Stimulated activated CD4-positive, alpha-beta T cell treated with anti-CD3 and anti-CD28 coated beads, TNF-alpha, amount 100 ng/mL, for 48 hours (primary cell): ENCODE measurements at places on chromosomes 7 and 10.

DNA sequence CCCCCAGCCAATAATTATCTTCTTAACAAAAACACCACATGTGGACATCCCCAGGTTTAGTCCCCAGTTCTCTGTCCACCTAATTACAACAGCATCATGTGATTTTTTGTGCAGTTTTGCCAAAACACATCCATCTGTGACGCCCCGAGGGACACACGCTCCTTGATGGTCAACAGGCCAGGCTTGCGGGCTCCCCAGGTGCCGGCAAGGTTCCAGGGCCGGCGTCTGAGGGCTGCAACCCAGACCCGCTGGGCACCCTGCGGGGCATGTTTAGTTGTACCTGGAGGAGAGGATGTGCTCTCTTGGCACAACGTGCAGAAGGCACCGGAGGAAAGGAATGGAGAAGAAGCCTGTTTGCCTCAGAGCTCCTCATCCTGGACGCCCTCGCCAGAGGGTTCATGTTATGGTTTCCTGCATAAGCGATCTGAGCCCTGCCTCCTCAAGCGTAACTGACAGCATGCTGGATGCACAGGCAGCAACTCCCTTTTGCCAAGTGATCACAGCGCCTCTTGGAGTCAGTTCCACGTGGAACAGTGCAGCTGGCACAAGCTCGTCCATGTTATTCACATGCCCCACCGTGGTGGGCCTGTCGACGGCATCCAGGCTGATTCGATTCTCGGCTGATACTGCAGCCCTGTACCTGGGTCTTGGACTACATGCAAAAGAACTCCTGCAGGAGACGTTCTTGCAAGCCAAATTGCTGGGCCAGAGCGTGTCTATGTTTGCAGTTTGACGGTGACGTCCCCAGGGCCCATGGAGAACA lies 41.6 kb downstream of the JAKMIP3 start:
- no peak for DNase-seq

DNA sequence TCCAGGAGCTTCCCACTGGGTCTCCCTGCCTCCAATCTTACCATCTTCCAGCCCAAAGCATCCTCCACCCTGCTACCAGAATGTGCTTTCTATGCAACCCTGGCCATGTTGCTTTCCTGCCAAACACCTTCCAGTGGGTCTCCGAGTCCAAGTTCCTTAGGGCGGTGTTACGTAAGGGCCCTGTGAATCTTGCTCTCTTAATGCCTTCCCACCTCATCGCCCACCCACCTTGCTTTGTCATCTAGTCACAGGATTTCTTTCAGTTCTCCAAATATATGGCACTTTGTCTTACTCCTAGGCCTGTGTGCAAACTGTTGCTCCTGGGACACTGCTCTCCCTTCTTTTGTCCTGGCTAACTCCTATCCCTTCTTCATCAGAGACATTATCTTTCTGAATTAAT lies 344.5 kb downstream of the RPS24 start:
- DNase-seq, result no peak

DNA sequence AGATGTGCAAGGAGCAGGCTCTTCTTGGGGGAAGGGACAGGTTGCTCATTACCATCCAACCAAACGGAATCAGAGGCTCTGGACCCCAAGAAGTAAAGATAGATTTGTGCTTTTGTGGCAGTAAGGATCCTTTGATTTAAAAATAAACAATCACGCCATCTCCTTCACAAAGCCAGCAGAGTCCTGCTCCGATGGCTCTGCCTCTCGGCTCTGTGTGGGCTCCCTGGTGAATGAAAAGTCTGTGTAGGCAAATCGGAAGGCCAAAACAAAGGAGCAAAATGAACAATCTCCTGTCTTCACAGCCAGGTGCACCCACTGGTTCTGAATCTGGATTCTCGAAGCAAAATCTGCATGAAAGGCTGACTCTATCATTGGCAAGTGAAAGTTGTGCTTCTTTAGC lies 3.8 kb downstream of the PTPRN2 start:
- no peak for DNase-seq

- DNase-seq, result no peak
Observed at GRCh38 chr7:128131731-128132130, 100.5 kb upstream of the LRRC4 start.

- DNase-seq, result no peak
Observed at GRCh38 chr7:6675807-6676405, 30.8 kb downstream of the ZNF12 start.

- DNase-seq, result peak; percentile 93
Observed at GRCh38 chr10:32346134-32346550, 816 bp downstream of the EPC1 start.

DNA sequence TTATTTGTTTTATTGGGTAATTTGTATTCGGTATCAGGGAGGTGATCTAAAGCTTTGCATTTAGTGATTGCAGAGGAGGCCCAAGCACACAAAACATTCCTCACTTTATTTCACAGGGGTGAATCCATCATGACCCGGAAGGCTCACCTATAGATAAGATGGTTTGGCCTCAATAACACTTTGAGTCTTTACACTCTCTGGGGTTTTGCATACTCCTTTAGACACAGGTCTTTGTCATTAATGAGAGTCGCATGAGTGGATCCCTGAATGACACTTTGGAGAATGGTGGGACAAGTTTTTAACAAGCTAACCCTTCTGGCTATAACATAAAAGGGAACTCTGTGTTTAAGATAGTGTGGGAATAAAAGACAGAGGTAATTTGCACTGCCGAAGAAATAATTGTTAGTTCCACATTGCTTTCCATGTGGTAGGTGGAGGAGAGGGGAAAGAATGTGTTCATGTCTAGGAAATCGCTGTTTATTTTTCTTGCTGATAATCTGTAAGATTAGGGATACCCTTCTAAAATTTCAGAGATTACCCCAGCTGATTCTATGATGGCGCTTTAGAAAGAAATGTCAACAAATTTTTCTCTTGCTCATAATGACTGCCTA lies 455.8 kb downstream of the TFEC start:
- no peak for DNase-seq

DNA sequence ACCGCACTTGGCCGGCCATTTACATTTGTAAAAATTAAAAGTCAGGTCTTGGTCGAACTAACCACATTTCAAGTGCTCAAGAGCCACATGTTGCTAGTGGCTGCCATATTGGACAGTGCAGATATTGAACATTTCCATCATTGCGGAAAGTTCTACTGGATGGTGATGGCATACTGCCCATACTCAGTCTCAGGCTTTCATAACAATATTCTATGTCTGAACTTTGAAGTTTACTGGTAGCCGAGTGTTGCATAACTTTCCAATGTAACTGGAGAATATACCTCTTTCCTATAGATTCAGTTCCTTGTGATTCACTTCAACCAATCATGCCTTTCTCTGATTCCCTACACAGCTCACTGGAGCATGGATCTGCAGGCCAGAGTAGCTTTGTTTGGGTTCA lies 43.7 kb downstream of the PSMC2 start:
- no peak for DNase-seq
